ENCODE measurements at places on chromosomes 6 and 20. TPM values are rescaled to one million over a fixed set of nuclear protein-coding genes. Genes with fewer than 3 reads are reported as not detected.

The THBS2 gene
- total RNA-seq, result 12.4 TPM

The DLK2 gene
- total RNA-seq, result 5.9 TPM

The EXOC2 gene
- total RNA-seq, result 34.5 TPM

The DNMT3B gene
- 1.4 TPM for total RNA-seq

The THBD gene
- 1.2 TPM for total RNA-seq

The RBM38 gene
- 17.2 TPM for total RNA-seq

The NRSN2 gene
- total RNA-seq, result 179 TPM

The FRMD1 gene
- not detected for total RNA-seq

The PNISR gene
- 161 TPM for total RNA-seq

The GGTLC1 gene
- not detected for total RNA-seq

The CRISP2 gene
- total RNA-seq, result not detected

The PDYN gene
- 2.1 TPM for total RNA-seq

The CLPSL2 gene
- total RNA-seq, result not detected

The PI3 gene
- not detected for total RNA-seq

The FKBP1C gene
- 0.92 TPM for total RNA-seq

The MTFR2 gene
- not detected for total RNA-seq

The ZNF165 gene
- total RNA-seq, result 2.2 TPM

The NRSN1 gene
- total RNA-seq, result 133 TPM

The ZNFX1 gene
- total RNA-seq, result 21.6 TPM

The PRL gene
- not detected for total RNA-seq

The OPRL1 gene
- 23.3 TPM for total RNA-seq

The CAP2 gene
- 81.8 TPM for total RNA-seq

The C6orf52 gene
- total RNA-seq, result 1.6 TPM

The CCN6 gene
- total RNA-seq, result not detected

The FNDC1 gene
- 0.33 TPM for total RNA-seq

The BIRC7 gene
- not detected for total RNA-seq

The PRR18 gene
- total RNA-seq, result 75.3 TPM

The PEX7 gene
- total RNA-seq, result 5.4 TPM

Measured in dorsolateral prefrontal cortex (tissue), 122 donors.